Esophagus muscularis mucosa (tissue), 4 donors: ENCODE measurements at places on chromosomes 2 and 18.

GRCh38 chr2:165568361-165568760 is 98.9 kb downstream of the CSRNP3 start:
- no peak for DNase-seq

GRCh38 chr2:45957533-45958227 is 306.2 kb downstream of the PRKCE start:
- no peak for DNase-seq

DNA sequence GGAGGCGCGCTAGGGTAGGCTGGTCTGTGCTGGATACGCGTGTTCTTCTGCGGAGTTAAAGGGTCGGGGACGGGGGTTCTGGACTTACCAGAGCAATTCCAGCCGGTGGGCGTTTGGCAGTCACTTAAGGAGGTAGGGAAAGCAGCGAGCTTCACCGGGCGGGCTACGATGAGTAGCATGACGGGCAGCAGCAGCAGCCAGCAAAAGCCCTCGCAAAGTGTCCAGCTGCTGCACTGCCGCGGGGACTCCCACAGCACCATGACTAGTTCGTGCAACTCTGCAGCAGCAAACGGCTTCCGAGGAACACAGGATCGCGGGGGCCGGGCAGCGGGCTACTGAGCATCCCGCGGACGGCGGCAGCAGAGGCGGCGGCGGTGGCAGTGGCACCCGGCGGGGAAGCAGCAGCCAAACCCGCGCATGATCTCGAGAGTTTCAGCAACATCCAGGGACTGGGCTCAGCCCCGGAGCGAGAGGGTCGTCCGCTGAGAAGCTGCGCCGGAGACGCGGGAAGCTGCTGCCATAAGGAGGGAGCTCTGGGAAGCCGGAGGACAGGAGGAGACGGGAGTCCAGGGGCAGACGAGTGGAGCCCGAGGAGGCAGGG is 368 bp downstream of the TMEFF2 start:
- DNase-seq: no peak

DNA sequence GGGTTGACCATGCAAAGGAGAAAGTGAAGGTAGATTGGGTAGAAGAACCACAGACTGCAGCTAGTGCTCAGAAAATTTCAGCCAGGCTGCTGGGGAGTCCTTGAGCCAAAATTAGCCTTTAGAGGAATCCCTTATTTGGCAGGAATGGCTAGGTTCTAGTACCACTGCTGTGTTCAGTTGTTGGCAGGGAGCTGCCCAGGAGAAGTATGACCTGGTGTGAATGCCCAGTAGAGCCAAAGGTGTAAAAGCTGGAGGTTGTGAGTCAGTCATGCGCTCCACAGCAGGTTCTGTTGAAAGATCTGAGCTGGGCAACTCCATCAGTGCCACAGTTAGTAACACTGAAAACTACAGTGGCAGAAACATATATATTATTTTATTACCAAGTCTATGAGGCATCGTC is 36.4 kb upstream of the TBR1 start:
- DNase-seq: no peak

GRCh38 chr2:233856184-233856583 is 1.8 kb upstream of the HJURP start:
- peak; percentile 60 for DNase-seq

- DNase-seq: no peak
Measured at GRCh38 chr2:110983133-110983532, 137.6 kb upstream of the BCL2L11 start.

GRCh38 chr2:11290211-11290610 is 54.2 kb downstream of the ROCK2 start:
- DNase-seq: no peak

- peak; percentile 19 for DNase-seq
Measured at GRCh38 chr2:220948579-220948978, 623.5 kb downstream of the EPHA4 start.

- no peak for DNase-seq
Measured at GRCh38 chr18:6052449-6052913, 157.2 kb upstream of the TMEM200C start.

- no peak for DNase-seq
Measured at GRCh38 chr2:47518497-47519146, 115.7 kb downstream of the MSH2 start.

DNA sequence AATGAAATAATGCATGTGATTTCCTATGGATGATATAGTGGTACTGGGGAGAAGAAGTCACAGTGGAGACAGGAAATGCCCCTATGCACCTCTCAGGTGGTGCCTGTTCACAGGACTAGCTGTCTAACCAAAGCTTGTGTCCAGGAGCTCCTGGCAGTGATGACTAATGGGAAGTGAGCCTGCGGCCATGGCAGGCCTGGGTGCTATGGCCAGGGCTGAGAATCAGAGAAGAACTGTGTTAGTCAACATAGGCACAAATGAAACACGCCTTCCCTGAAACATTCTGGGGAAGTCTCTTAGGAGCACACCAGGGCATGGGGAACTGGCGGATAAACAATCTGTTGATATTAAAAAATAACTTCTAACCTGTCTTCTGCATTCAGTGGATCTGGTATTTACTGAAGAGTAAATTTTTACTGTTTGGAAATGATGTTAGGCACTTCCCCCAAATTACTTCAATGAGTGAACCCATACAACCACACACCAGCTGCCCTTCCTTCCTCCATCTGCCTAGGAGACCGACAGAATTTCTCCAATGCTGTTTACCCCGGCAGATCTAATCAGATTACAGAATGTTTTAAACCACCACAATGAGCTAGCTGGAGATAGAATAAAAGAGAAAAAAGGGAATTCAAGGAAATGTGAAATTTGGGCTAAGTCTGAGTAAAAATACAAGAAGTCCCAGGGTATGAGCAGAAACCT is 67.4 kb downstream of the MEP1B start:
- DNase-seq: no peak

DNA sequence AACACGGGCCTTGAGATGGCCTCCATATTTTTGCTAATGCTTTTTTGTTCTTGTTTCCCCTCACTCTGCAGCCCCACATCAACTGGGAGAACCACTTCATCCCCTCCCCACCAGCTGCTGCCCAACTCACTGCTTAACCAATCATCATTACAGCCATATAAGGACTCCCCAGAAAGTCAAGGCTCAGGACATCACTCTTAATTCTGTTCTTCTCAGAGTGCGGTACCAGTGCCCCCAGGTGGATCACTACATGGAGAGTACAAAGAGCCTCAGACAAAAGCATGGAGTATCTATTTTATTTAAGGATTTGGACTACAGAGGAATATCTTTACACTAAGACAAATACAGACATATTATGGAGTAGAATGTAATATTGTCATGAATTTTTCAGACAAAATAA is 340.6 kb downstream of the PAX3 start:
- no peak for DNase-seq

DNA sequence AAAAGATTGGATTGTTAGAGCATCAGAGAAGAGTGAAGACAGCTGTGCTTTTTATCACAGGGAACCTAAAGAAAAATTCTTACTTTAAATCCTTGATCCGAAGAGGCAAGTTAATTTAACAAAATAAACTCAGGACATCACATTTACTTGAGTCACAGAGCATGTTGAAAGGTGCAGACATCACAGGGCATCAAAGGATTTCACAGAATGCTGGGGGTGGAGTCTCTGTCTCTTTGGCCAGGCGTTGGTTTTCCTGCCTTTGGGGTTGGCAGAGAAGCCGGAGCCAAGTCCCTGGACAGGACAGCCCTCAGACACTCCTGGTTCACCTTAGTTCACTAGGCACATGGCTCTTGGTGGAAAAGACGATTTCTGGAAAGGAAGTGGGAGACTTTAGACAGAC is 56.3 kb downstream of the SH3RF3 start:
- DNase-seq: no peak

GRCh38 chr2:77629539-77629938 is 107.4 kb upstream of the LRRTM4 start:
- no peak for DNase-seq

- DNase-seq: no peak
Measured at GRCh38 chr2:174745142-174745541, 19.1 kb downstream of the CHRNA1 start.

- no peak for DNase-seq
Measured at GRCh38 chr2:204635478-204635877, 90.2 kb downstream of the PARD3B start.

GRCh38 chr2:25273985-25274535 is 67.7 kb downstream of the DNMT3A start:
- DNase-seq: no peak

DNA sequence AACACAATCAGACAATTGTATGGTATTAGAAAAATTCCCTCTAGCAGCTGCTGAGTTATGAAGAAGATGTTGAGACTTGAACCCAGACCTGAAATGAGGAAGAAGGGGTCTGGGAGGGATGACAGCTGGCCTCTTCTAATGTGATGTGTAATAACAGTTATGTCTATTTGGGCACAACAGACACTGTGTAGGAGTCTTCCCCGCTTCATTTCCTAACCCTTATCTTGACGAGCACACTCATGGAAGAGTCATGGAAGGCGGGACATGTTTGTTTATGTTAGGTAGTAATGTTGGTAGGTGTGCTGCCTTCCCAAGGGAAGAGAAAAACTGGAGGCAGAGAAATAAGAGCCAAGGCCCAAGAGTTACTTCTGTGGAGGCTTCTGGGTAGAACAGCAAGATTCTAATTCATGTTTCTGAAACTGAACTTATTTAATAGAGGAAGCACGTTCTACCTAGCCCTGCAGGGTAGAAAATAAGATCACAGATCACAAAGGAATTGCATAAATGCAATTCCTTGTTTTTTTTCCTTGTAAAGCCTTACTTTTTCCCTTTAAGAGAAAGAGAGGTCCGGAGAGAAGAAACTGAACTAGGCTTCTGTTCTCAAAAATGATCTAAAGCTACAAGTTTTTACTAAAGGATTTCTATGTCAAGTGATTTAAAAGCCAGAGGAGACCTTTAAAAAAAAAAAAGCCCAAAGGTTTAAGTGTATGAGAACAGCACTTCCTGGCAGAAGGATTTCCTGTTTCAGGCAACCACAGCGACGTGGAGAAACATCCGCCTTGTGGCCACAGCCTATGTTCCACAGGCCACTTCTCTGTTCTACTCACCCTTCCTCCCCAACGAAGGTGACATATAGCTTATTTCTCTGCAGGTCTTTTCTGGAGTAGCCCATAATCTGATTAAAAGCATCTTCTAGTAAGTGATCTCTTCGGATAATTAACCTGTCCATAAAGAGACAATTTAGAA is 68.5 kb upstream of the STK17B start:
- DNase-seq: no peak

DNA sequence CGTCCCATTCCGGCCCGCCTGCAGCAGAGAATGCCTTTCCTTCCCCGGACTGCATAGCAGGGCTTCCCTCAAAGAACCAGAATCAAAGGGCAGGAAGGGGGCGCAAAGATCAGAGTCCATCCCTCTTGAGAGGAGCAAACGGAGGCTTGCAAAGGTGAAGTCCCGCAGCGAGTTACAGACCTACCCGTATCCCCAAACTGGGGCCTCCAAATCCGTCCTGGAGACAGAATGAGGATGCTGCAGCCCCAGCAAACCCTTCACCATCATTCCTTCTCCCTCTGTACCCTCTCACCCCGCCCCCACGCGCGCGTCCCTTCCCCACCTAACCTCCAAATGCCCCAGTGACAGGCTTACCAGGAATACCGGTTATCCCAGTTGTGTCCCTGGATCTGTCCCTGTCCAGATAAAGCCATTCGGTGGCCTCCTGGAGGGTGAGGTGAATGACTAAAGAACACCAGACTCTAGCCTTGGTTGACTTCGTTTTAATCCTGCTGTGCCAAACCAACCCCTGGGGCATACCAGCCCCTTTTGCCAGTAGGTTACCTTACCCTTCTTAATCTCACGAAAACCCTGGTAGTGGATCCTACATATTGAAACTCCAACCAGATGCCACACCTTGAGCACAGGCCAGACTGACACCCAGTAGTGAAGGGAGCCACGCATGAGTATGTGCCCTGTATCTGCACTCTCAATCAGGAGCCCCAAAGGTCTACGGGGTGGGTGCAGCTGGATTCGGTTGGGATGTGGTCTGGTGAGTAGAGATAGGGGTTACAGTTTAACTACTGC is 961 bp upstream of the SLC40A1 start:
- no peak for DNase-seq

- no peak for DNase-seq
Measured at GRCh38 chr2:221680548-221680947, 108.4 kb upstream of the EPHA4 start.

GRCh38 chr18:12744103-12744502 is 41.3 kb downstream of the PSMG2 start:
- DNase-seq: no peak

DNA sequence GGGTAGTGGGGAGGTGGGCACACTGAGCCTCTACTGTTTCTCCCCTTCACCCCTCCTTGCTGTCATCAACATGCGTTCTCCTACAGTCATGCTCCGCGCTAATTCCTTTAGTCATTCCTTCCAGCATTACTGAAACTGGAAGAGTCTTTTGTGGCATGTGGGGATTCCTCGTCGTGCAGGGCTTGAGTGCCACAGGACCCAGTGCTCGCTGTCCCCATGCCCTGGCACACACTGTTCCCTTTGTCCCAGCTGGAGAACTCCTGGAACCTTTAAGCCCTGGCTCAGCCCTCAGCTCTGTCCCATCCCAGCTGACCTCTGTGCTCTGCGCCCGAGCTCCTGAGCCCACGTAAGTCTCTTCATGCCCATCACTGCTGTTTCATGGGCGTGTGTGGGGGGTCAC is 42.1 kb downstream of the ODC1 start:
- no peak for DNase-seq

DNA sequence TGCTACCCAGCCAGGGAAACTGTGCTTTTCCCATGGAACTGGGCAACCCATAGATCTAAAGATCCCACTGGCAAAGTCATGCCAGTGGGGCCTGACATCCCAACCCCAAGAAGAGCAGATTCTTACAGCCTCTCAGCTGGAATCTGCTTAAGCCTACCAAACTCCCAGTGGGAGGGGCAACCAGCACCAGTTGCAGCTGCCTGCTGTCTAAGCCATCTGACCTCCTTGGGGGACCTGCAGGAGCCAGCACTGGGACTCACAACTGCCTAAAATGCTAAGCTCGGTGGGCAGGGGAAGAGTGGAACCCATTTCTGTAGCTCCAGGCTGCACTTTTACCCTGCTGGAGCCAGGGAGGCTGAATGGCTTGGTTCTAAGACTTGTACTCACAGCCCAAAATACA is 770.7 kb upstream of the SLC8A1 start:
- no peak for DNase-seq

GRCh38 chr18:25557011-25557410 is 205.0 kb upstream of the ZNF521 start:
- no peak for DNase-seq

GRCh38 chr2:113846429-113846828 is 43.5 kb upstream of the ACTR3 start:
- no peak for DNase-seq

DNA sequence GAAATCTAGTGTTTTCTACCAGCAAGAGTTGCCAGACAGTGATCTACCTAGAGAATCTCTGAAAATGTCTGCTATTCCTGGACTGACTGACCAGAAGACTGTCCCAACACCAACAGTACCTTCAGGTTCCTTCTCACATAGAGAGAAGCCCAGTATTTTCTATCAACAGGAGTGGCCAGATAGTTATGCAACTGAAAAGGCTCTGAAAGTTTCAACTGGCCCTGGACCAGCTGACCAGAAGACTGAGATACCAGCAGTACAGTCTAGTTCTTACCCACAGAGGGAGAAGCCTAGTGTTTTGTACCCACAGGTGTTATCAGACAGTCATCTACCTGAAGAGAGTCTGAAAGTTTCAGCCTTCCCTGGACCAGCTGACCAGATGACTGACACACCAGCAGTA is 63.8 kb downstream of the ALMS1 start:
- DNase-seq: no peak
